ACHN (cell line): ENCODE measurements at places on chromosomes 6 and 20.

- DNase-seq, result no peak
These were observed 451.6 kb downstream of the CDKAL1 start for GRCh38 chr6:20985821-20986220.

DNA sequence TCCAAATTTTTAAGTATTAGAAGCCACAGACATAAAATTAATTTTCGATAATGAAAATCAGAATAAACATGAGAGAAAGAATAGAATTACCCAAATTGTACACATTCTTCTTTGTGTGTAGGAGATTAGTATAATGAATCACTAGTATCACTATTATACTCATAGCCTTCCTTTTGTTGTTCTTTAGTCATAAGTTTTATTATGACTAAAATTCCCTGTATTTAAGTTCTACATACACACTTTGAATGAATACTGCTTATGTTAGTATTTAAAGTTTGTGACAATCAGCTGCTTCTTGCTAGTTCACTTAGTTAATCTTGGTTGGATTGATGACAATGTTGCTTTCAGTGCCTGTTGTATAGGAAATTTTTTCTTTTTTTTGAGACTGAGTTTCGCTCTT, 72.7 kb downstream of the CCDC170 start:
- no peak for DNase-seq

DNA sequence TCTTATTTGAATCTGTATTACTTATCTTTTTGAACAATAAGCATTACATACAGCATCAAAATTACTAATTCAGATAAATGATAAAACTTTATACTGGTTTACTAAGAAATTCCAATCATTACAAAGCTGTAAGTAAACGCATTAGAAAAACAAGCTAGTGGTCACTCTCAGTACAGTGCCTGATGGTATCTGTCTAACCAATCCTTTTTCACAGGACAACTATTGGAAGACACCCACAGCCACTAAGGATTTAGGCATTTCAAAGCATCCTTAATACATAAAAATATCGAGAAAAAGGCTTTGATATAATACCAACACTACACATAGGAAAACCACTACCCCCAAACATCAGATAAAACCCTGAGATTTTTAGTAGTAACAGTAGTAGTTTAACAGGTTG, 2.6 kb downstream of the CD164 start:
- DNase-seq, result no peak

DNA sequence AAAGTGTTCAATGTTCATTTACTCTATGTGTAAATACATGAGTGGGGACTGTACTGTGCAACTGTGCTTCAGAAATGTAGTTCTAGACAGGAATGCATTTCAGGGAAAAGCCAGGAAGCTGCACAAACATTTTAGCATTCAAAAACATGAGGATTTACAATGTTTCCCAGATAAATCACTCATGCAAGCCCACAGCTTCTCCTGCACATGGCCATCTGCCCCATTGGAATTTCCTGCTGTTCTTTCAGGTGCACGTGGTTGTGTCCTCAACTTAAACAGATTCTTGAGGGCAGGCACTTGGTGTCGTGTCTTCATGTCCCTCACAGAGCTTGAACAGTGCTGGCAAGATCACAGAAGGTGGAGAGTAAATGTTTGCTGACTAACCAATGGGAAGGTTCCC, 101.5 kb downstream of the UNC5CL start:
- no peak for DNase-seq

DNA sequence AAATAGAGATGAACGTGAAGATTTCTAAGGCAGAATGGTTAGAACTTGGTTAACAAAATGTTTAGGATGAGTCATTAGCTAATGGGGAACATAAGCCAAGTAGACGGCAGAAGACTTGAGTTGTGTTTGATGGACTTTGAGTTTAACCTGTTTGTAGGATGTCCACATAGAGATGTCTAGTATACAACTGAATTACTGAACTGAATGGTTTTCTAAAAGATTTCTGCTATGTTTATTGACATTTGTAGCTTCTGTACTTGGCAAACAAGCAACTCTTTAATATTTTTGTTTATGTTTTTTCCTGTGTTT, 54.5 kb upstream of the DYNLRB1 start:
- DNase-seq, result no peak
